ENCODE measurements at places on chromosomes 13 and 19.

- DNase-seq, result no peak
Observed at GRCh38 chr13:77429320-77430142, 102.6 kb upstream of the MYCBP2 start.

DNA sequence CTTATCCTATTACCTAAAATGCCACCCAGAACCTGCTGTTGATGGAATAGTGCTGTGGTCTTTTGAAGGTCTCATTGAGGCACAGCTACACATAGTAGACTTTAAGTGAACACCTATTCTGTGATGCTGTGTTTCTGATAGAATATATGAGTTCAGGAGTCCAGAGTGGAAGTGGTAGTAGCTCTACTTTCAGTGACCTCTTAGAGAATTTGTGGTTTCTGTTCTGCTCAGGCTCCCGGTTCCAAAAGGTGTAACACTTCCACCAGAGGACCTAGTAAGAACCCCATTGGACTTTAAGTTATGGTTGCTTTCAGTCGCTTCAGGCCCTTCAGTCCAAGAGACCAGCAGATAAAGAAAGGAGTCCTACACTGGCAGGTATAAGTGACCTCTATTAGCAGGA is 11.4 kb upstream of the MYCBP2 start:
- no peak for DNase-seq

- DNase-seq, result no peak
Observed at GRCh38 chr13:59236309-59236919, 927.3 kb downstream of the DIAPH3 start.

- no peak for DNase-seq
Observed at GRCh38 chr19:55333870-55334269, 5.8 kb upstream of the KMT5C start.

DNA sequence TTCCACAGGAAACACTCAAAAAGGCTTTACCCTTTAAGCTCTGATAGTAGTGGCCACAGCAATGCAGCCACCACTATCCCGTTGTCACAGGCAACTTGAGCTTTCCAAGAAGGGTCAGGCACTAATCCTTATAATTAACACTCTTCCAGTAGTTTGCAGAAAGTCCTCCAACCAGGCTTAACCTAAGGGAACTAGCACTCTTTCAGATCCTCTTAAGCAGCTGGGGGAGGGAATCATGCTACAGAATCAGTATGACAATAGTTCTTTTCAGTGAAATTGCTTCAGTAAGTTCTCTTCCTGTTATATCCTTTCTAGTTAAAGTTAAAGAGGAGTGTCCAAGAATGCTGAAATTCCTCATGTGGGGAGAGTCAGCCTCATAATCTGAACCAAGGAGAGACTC is 82.2 kb downstream of the TNFSF11 start:
- no peak for DNase-seq

DNA sequence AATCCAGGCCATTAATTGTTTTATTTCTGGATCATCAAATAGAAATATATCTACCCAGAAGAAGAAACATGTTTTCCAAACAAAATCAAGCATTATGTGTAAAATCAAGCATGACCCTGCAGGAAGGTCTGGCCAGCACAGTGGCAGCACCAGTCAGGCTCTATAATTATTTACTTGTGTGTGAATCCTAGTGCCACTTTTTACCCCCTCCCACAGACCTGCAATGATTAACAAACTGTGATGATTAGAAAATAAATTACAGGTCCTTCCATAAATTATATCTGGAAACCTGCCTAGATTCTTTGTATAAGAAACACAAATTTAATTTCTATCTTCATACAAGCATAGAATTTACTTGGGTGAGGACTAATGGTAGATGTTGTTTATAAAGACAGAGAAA is 186.1 kb downstream of the GPC6 start:
- no peak for DNase-seq

DNA sequence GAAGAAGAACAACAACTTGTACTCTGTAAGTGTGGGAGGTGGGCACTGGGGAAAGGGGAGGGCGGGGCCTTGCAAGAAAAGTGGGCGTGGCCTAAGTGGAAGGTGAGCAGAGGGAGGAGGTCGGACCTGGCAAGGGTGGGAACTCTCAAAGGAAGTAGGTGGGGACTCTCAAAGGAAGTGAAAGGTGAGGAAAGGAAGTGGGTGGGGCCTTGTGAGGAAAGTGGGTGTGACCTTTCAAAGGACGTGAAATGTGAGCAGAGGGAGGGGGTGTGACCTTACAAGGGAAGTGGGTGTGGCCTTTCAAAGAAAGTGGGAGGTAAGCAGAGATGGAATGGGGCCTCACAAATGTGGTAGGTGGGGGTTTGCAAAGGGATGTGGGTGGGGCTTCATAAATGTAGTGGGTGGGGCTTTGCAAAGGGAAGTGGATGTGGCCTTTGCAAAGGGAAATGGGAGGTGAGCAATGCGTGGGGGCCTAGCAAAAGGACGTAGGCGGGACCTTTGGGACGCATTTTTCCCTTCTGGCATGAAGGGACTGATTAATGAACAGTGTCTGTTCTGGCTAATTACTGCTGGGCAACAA is 25.9 kb downstream of the ACSBG2 start:
- no peak for DNase-seq

- no peak for DNase-seq
Observed at GRCh38 chr19:57583104-57583520, 833 bp upstream of the ZIK1 start.

- DNase-seq, result no peak
Observed at GRCh38 chr13:92553470-92554114, 673.0 kb upstream of the GPC6 start.

All from NCI-H1436 treated with DMSO at 0.1 percent for 48 hours (cell line).